ENCODE measurements at places on chromosomes 13 and 19. TPM values are rescaled to one million over a fixed set of nuclear protein-coding genes. Genes with fewer than 3 reads are reported as not detected.

The IGFL1 gene
- total RNA-seq: not detected

The C1QTNF9 gene
- total RNA-seq: 0.23 TPM

The CYP2F1 gene
- not detected for total RNA-seq

The SERP2 gene
- 22.1 TPM for total RNA-seq
